ENCODE measurements at places on chromosomes 7 and 10. TPM values are rescaled to one million over a fixed set of nuclear protein-coding genes. Genes with fewer than 3 reads are reported as not detected.
A peak's percentile ranks its signal among the peaks of the same experiment; 100 is the strongest.

- no peak for DNase-seq
Observed at GRCh38 chr7:84274029-84274638, 79.5 kb upstream of the SEMA3A start.

DNA sequence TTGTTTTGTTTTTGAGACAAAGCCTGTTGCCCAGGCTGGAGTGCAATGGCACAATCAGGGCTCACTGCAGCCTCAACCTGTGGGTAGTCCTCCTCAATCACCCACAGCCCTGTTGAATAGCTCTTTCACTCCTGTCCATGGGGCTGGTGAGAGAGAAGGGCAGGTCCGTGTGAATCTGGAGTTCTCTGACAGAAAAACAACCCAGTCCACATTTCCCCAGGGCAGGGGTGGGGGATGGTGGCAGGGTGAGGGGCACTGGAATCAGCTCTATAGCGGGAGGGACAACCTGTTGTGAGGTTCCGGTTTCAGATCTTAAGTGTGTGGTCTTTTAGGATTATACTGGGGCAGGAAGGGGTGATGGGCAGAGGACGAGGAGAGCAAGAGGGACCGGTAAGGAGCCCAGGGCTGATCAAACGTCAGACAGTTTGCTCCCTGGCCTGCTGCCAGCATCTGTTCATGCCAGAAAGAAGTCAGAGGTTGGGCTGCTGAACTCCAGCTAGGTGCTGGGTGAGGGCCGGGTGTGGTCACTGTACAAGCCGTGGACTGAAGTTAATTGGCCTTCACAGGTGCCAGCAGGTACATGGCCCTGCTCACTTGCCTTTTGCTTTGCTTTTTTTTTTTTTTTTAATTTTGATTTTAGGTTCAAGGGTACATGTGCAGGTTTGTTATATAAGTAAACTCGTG is 33.2 kb upstream of the MKRN1 start:
- DNase-seq, result no peak

The FANK1 gene
- total RNA-seq, result 0.51 TPM

- no peak for DNase-seq
Observed at GRCh38 chr7:93364806-93365205, 132.6 kb downstream of the VPS50 start.

The NEUROD6 gene
- not detected for total RNA-seq

The NPSR1 gene
- not detected for total RNA-seq

The EPHA1 gene
- not detected for total RNA-seq

- no peak for DNase-seq
Observed at GRCh38 chr10:31770307-31770902, 158.2 kb downstream of the ARHGAP12 start.

DNA sequence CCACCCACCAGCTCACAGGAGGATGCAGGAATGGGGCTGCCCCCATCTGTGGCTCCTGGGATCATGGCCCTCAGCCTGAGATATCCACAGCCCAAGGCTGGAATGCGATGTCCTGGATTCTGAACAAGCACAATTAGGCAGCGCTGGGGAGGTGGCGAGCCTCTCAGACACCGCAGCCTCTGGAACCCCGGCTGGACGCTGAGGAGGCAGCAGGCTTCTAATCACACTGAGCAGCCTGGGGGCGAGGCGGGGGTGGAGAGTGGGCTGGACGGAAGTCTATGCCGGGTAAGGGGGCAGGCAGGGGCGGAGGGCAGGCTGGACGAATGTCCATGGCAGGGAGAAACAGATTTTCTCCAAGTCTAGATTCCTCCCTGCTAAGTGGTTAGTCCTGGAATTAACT is 56.4 kb downstream of the DPYSL4 start:
- DNase-seq, result no peak

GRCh38 chr10:61031341-61031740 is 87.4 kb upstream of the RHOBTB1 start:
- no peak for DNase-seq

DNA sequence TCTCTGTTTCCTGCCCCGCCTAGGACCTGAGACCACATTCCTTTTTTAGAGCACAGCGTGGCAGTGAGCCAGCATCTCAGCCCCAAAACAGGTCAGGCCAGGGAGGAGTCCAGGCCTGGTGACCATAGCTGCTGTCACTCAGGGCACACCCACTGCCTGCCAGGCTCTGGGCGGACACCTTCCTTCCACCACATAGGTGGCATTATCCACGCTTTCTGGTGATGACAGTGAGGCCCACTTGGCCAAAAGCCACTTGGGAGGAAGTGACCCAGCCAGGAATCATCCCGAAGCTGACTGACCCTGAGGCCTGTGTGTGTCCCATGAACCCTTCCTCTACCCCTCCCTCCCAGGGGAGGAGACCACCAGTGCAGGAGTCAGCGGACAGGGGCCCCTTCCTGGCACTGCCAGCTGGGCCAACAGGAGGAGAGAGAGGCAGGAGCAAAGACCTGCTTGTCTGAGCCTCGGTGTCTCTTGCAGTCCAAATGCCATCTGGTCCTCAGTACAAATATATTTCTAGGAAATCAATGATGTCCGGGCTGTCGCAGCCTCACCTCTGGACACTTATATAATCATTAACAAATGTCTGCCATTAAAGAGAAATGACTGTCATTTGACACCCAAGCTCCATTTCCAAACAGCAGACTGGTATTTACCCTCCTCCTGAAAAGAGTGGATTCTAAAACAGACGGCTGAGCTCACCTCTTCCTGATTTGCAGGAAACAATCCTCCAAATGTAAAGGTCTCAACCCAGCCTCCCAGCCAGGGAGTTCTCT is 63.0 kb downstream of the ABRAXAS2 start:
- DNase-seq, result peak; percentile 84

DNA sequence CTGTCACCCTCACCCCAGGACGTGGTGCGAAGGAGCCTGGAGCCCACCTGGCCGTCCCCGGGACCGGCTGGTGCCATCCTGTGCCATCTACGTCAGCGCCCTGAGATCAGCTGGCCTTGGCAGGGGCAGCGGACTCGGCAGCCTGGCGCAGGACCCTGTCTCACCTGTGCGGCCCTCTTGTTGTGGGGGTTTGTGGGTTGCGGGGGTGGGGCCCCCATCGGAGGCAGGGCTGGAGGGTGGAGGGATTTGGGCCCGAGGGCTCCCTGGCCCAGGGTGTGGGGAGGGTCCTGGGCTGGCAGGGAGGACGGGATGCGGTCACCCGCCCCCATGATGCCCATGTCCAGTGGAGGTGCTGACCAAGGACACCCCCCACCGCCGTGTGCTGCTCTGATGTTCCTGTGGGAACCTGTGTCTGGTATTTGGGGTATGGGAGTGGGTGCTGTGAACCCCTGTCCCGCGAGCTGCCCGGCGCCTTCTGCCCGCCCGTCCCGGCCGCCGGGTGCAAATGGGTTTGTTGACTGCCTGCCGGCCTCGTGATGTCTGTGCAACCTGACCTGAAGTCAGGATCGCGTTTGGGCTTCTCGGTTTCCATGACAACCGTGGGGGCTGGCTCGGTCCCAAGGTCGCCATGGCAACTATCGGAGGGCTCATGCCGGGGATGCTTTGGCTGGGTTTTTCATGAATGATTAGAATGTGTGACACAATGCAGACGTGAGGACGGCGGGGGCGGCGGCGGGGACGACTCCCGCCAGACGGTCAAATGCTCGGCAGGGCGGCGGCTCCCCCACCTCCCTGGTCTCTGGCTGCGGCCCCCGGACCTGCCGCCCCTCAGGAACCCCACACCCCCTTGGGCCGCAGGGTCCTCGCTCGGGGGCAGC is 7.3 kb downstream of the MAFK start:
- DNase-seq, result peak; percentile 92

DNA sequence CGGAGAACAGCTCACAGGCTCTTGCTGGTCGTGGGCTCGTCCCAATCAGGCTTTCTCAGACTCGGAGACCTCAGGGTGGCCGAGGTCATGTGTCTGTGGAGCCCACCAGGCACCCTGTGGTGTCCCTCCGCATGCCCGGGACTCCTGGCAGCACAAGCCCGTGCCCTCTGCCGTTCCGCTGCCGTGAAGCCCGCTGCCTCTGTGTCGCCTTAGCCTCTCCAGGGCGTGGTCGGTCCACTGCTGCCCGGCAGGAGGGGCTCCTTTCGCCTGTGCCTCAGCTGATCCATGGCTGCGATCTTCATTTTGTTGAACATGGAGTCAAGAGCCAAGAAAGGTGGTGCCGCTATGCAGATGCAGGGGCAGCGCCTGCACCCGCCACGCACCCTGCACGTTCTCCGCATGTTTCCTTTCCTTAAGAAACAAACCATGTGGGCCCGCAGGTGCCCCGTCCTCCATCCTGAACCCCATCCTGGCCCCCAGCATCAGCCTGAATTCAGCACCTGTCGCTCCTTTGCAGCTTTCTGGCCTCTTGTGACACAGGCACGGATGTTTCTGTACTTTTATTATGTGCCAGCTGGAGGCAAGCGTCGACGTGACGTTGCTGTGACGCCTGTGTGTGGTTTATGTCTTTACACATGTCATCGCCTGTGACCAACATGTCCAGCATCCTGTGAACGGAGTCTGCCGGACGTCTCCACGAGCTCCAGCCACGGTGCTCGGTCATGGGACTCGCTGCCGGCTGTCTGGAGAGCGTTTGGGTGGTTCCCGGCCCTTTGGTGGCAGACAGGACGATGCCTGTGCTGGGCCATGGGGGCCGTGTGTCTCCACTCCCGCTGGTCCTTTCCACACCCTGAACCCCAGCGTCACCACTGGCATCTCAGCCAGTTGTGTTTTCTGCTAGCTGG is 69.9 kb downstream of the NKX6-2 start:
- DNase-seq, result no peak

The MRPS24 gene
- total RNA-seq, result 193 TPM

The PRKRIP1 gene
- 10.6 TPM for total RNA-seq

The LHFPL3 gene
- total RNA-seq, result not detected

DNA sequence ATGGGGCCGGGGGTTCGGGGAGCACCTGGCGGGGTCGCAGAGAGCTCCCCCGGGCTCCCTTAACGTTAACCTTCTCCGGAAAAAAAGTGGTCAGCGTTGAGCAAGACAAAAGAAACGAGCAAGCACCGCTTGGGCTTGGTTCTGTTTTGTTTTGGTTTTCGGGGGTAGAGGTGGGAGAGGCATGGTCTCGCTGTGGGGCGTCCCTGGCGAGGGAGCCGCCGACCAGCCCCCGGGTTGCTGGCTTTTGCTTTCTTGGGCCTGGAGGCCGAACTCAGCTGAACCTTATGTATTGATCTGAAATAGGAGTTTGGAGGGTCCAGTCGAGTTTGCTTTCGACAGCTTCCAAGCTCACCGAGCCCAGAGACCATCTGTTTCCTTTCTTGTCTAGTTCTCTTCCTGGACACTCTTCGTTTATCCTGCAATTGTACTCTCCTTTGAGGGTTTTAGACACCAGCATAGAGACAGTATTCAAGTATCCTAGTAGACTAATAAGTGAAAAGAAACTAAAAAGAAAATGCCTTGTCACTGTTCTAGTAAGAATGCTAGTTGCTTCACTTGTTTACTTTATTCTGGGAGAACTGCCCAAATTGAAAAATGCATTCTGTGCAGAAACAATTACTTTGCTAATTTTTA is 980 bp downstream of the FHIP2A start:
- peak; percentile 69 for DNase-seq

- no peak for DNase-seq
Observed at GRCh38 chr7:121187676-121188075, 141.1 kb upstream of the WNT16 start.

- DNase-seq, result no peak
Observed at GRCh38 chr10:73850863-73851461, 23.4 kb downstream of the CAMK2G start.

The NANOS1 gene
- 16.0 TPM for total RNA-seq

DNA sequence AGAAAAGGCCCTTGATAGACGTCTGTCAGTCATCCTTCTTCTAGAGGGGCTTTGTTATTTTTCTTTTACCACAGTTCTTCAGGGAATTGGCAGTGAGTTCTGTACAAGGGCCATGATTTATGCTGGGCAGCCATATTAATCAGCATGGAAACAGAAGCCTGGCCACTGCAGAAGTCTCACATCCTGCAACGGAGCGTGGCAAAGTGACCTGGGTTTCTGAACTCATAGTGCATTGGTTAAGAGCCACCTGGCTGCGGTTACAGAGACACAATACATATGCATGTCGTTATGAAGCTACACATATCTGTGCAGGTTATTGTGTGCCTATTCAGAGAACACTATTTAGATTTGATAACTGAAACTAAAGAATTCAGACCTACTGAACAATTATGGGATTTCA is 419.4 kb upstream of the CELF2 start:
- no peak for DNase-seq

The PRSS2 gene
- total RNA-seq, result not detected

DNA sequence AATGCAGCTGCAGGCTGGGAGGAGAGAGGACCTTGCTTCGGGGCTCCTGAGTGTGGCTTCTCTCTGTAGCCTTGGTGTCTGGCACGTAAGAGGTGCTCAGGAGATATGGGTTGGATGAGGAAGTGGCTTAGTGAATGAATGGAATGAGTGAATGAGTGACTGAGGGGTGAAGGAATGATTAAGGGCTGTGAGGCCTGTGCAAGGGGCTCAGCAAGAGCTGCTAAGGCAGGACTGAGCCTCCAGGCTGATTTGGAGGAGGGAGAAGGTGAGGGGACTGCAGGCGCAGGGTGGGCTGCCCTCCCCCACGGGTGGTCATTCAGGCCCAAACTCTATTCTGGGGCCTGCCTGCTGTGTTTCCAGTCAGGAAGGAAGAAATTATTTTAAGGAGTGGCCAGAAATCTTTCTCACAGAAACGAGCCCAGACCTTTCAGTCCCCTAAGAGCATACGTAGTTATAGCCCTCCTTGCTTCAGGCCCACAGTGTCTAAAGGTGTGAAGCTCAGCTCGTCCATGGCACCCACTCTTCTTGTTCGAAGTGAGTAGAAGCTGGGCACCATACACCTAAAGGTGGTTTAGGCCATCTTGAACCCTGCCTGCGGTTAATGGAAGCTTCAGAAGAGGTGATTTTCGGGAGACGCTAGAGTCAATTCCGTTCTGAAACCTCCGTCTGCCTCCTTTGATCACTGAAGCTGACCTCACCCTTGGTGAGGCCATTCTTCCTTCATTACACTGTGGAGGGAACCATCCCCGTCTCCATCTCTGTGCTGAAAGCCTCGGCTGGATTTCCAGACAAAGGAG is 49.5 kb upstream of the SAMD8 start:
- DNase-seq, result no peak

DNA sequence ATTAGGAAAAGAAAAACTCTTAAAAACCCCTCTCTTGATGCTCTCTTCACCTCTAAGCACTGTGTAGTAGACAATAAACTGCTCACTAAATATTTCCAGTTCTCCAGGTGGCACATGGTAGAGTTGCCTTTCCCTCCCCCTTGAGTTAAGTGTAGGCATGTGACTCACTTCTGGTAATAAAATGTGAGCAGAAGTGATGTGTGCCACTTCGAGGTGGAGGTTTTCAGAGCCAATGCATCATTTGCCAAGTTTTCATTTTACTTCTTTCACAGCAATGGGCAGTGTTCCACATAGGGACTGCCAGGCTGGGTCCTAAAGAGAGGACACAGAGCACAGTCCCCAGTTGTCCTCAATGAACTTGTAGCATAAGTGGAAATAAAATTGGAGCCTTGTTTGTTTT is 131.6 kb upstream of the NPY start:
- DNase-seq, result no peak

DNA sequence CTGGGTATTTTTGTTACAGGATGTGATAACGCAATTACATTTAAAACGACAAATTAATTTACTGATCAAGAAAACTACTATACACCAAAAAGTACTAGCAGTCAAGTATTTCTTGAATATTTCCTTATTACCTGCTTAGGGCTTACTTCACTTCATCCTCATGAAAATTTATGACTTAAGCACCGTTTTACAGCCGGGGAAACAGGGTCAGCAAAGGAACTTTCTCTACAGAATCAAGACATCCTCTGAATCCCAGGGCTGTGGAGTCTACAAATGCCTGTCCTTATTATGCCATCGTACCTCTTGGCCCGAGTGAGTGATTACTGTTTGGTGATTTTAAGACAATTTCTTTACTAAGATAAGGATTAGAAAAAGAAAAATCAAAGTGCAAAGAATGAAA is 248.3 kb downstream of the ZMYND11 start:
- no peak for DNase-seq

GRCh38 chr10:102452672-102453340 is 1.5 kb upstream of the C10orf95 start:
- no peak for DNase-seq

The FKBP6 gene
- not detected for total RNA-seq

All from Right ventricle myocardium inferior (tissue), 1 donor.